T-cell (primary cell): ENCODE measurements at places on chromosomes 12 and 14.

GRCh38 chr14:79502751-79503148 lies 708.6 kb downstream of the DIO2 start:
- DNase-seq: no peak

- no peak for DNase-seq
Measured at GRCh38 chr12:15033641-15034040, 60.8 kb downstream of the PDE6H start.

DNA sequence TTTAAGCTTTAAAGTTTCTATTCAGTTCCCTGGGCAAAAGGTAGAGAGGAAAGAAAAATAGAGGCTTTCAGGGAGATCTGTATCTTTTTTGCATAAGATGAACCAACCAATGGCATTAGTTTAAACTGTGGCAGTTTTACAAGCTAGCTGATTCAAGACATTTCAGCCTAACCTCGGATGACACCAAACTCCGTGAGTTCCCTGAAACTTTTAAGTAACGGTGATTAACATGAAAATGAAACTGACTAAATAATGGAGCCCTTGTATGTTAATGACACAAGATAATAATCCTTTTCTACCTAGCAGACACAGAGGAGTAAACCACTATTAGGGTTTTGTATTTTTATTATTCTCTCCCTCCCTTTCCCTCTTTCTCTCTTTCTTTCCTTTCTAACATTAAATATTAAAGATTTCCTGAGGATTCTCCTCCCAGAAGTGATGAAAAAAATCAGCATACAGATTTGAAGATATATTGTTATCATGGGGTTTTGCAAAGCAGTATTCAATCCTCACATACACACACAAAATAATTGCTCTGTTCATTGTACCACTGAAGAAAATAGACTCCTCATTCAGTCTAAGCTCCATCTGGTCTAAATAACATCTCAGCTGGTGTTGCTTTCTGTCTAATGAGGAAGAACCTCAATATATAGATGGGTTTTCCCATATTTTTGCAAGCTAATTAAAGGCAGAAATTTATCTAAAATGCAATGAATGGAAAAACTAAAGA lies 483.8 kb downstream of the NOVA1 start:
- no peak for DNase-seq

GRCh38 chr12:128857133-128857763 lies 4.0 kb downstream of the GLT1D1 start:
- DNase-seq: no peak

- DNase-seq: no peak
Measured at GRCh38 chr14:52269100-52269499, 1.6 kb downstream of the PTGDR start.

- DNase-seq: no peak
Measured at GRCh38 chr12:14193639-14194038, 171.8 kb upstream of the ATF7IP start.

DNA sequence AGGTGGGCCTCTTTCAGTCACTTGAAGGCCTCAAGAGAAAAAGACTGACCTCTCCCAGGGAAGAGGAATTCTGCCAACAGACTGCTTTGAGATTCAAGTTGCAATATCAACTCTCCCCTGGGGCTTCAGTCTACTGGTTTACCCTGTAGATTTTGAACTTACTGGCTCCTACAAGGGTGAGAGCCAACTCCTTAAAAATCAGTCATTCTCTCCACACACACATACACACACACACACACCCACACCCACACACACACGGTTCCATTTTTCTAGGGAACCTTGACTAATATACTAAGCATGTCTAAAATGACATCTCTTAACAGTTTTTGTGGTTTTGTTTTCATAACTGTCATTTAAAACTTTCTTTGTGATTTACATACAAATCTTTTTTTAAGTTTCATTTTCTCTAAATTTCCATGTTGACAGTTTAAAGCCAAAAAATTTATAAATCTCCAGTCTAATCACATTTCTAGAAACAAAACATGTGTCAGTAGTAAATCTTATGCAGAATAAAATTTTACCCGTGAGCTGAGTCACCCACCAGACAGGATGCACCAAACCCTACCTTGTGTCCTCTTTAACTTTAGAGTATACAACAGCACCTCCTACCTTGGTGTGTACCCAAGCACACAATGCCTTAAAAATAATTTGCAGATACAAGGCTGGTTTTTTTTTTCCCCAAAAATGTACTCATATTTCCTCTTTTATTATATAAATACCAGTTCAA lies 394.6 kb downstream of the AEBP2 start:
- no peak for DNase-seq

- DNase-seq: peak; percentile 9
Measured at GRCh38 chr12:100141998-100142850, 450 bp downstream of the BLTP3B start.

GRCh38 chr12:94689002-94689645 lies 38.8 kb upstream of the TMCC3 start:
- no peak for DNase-seq
